Renal pelvis (tissue), 12 donors: ENCODE measurements at places on chromosomes 5 and 9.

DNA sequence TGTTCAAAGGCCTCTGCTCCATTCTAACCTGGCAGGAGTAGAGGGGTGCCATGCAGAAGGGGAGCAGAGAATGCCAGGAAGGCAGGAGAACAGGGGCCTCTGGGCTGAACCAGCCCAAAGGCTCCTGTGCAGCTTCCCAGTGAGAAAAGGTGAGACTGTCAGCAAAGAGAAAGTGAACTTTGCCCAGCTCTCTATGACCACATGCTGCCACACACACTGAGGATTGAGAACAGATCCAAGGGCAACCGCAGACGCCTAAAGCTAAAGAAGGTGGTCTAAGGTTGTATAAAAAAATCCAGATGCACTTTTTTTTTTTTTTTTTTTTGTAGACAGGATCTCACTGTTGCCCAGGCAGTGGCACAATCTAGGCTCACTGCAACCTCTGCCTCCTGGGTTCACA lies 51.4 kb downstream of the ALDH7A1 start:
- no peak for DNase-seq

DNA sequence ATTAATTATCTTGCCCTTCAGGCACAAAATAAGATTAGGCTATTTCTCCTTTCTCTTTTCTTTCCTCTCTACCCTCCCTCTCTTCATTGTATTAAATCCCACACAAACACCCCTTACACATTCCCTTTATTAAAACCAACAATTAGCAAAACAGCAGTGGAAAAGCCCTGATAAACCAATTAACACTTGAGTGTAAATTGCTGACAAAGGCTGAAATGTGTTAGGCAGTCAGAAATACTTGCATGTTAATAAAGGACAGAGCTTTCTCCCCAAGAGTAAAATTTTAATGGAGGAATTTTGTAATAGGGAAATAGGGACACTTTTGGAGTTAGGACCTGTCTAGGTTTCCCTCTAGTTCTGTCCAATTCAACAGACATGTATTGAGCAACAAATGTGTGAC lies 370.9 kb downstream of the MRPS30 start:
- DNase-seq: no peak

DNA sequence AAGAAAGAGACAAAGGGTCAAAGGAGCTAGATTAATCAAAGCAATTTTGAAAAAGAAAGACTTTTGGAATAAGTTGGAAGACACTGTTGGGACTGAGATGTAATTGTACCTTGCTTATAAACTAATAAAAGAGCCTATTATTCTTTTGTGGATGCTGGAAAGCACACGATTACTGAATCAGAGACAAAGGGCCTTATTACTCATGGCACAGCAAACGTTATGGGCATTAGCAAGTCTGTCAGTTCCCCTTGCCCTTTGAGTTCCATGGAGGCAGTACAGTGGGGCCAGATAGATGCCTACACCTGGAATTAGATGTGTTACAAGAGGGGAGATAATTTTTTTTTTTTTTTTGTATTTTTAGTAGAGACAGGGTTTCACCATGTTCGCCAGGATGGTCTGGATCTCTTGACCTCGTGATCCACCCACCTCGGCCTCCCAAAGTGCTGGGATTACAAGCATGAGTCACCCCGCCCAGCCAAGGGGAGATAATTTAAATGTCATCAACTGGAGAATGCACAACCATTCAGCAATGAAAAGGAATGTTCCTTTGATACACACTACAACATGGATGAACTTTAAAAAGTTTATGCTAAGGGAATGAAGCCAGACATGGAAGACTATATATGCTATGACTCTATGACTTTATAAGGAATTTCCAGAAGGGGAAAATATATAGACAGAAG lies 128.9 kb downstream of the STARD4 start:
- DNase-seq: no peak

DNA sequence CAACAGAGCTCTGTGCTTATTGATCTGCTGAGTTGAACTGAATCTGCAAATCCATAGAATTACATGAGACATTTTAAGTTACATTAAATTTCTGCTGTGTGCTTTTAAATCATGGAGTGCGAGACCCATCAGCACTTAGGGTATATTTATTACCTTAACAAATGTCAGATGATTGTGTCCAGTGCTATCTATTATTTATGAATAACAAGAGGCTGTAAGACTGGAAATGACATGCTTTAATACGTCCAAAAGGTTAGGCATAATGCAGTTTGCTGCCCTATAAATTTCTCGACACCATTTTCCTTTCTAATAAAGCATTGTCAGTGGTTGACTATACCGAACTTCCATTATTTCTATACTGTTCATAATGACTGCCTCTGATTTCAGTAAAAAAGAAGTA lies 117.6 kb downstream of the SEMA6A start:
- DNase-seq: no peak

- peak; percentile 16 for DNase-seq
Measured at GRCh38 chr9:27542508-27542907, 12.9 kb upstream of the MOB3B start.

GRCh38 chr9:88460587-88461332 lies 72.5 kb downstream of the SPIN1 start:
- DNase-seq: no peak

GRCh38 chr9:5184776-5185175 lies 663 bp downstream of the INSL6 start:
- no peak for DNase-seq

- no peak for DNase-seq
Measured at GRCh38 chr5:169020102-169020501, 280.8 kb downstream of the SLIT3 start.

DNA sequence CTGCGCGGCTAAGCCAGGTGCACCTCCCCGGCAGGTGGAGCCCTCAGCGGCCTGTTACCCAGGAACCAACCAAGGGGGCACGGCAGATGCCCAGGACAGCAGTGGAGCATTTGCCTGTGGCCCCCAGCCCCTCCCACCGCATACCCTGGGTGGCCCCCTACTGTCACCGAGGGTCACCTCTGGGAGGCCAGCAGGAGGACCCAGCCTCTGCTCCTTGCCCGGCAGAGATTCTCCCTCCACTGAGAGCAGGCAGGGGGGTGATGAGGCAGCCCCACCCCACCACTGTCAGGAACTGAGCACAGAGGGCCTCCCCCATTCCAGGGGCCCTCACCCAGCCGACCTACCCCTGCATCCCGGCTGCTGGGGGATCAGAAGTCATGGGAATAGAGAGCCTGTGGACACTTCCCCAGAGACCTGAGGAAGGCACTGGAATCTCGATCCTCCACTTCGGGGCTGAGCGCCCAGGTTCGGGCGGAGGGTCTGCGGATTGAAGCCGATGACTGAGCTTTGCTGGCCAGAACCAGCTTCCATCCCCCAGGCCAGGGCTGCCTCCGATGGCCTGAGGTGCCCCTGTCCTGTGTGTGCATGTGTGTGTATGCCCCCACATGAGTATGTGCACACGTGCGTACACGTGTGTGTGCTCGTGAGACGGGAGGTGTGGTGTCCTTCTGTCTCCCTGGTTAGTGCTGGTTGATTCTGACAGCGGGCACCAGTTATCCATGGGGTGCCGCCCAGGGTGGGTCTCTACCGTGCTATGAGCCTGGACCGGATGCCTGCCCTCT lies at the start of gene QRFP:
Gene QRFP (minus strand): TSS at position 580 of the 782 bp plus-strand sequence. CDS start 2,974 bp downstream, outside the sequence.
- DNase-seq: no peak

DNA sequence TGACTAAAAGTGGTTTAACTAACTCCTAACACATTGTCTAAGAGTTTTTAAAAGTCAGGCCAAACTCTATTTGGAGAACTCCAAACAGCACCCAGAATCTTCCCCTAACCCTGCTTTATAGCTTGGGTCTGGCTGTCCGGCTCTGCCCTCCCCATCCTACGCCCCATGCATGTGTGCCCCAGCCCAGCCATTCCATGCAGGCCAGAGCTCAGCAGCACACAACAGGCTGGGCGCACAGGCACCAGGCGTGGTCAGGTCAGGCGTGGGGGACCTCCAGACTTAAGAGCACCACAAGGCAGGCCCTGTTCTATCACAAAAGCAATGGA lies 31.1 kb downstream of the SHB start:
- DNase-seq: no peak

- DNase-seq: peak; percentile 66
Measured at GRCh38 chr5:34042321-34042720, 692 bp downstream of the C1QTNF3 start.

- DNase-seq: no peak
Measured at GRCh38 chr5:102975457-102976182, 144.3 kb downstream of the GIN1 start.

GRCh38 chr5:57186194-57186593 lies 12.3 kb downstream of the GPBP1 start:
- no peak for DNase-seq

DNA sequence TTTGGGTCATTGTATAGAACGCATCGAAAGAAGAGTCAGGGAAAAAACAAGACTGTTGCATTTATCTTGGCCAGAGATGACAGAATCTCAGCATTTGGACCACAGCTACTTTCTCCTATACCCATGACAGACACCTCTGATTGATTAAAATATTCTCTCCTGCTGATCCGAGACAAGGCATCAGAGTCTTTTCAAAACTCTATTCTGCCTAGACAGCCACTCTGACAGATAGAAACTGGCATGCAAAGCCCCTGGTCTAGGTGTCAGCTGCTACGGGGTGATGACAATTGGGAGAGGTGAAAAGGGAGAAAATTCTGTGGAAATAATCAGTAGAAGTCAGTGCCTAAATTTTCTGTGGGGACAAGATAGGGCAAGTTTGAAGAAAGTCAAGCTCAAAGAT lies 152.2 kb downstream of the PIK3R1 start:
- DNase-seq: no peak

- DNase-seq: no peak
Measured at GRCh38 chr9:14331120-14331519, 17.2 kb upstream of the NFIB start.

DNA sequence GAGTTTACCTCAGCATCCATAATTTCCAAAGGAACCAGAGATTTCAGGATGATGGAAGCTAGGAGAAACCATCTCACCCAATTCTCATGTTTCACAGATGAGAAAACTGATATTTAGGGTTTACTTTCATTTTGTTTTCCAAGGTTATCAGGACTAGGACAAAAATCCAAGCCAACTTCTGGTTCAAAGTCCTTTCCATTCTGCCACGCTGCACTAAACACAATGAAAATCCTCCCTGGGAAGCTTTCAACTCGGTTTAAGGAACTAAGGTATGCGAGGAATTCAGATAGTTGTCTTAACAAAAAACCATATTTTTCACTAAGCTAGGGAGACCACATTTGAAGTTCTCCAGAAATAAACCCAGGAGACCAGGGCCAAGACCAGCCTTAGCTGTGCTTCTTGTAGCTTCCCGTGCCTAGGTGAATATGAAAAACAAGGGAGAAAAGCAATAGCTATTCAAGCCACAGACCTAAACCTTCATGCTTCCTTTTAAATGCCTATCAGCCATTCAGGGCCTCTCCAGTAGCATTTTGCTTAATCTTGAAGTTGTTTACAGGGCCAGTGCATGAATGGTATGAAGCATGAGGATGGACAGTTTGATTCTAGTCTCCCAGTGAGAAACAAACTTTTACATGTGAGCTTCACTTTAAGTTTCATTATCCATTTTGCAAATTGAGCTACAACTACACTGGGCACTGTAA lies 167.9 kb downstream of the DENND1A start:
- DNase-seq: no peak

GRCh38 chr9:4318741-4319140 lies 18.9 kb upstream of the GLIS3 start:
- DNase-seq: no peak

DNA sequence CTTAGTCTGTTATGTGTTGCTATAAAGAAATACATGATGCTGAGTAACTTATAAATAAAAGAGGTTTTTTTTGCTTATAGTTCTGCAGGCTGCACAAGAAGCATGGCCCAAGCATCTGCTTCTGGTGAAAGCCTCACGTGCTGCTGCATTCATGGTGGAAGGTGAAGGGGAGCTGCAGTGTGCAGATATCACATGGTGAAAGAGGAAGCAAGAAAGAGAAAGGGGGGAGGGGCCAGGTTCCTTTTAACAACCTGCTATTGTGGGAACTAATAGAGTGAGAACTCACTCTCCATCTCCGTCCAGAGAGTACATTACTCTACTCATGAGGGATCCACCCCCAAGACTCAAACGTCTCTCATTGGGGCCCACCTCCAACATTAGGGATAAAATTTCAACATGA lies 12.5 kb upstream of the PARP8 start:
- DNase-seq: no peak

GRCh38 chr9:91900797-91901177 lies 49.2 kb downstream of the ROR2 start:
- DNase-seq: no peak

- DNase-seq: no peak
Measured at GRCh38 chr9:21993893-21994555, at the start of gene CDKN2A. CDKN2A (minus strand) TSS chr9:21994392.

GRCh38 chr9:77161966-77162365 lies 15.4 kb upstream of the VPS13A start:
- DNase-seq: no peak

DNA sequence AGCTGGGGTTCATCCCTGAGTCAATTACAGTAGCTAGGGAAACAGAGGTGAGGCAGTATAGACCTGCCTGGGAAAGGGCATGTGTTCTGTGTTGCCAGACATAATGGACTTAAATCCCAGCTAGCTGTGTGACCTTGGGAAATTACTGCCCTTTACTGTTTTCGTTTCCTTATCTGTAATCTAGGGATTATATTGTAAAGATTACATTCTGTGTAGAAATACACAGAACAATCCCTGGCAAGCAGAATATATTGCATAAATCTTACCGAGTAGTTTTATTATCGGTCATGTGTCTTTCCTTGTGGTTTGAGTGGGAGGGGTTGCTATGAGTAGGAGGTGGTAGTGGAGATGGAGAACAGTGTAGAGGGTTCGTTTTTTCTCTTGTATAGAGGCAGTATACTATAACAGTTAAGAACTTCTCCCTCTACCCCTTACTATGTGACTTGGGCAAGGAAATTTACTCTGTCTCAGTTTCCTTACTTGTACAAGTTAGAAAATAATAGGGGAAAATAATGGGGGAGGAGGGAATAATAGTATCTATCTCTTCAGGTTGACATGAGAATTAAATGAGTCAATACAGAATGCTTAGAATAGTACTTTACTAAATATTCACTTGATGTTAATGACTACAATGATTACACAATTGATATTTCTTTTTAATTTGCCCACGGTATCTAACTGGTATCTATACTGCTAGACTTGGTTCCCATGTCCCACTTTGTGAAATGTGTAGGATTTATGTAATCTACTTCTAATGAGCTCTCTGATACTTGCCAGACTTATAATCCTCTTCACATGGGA lies 7.1 kb upstream of the DMXL1 start:
- peak; percentile 15 for DNase-seq

- no peak for DNase-seq
Measured at GRCh38 chr9:108673386-108673785, 182.4 kb downstream of the ACTL7B start.

- peak; percentile 70 for DNase-seq
Measured at GRCh38 chr5:76964060-76964459, 11.2 kb downstream of the CRHBP start.

DNA sequence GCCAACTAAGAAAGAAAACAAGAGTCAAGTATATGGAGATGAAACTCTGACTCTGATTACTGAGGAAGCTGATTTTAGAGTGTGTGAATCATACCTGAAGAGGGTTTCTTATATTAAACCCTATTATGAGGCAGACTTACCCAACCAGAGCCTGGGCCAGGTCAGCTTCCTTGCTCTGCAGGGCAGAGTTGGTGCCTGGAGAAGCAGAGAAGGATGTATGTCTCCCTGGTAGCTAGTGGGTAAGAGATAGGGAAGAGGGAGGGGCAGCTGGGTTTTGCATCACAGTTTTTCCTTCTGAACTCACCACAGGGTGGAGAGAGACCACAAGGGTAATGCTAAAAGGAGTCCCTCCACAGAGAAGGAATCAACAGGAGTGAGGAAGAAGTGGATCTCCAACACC lies 104.1 kb downstream of the CMYA5 start:
- no peak for DNase-seq
